B cell (primary cell): ENCODE measurements at places on chromosomes 2 and 18. TPM values are rescaled to one million over a fixed set of nuclear protein-coding genes. Genes with fewer than 3 reads are reported as not detected.

DNA sequence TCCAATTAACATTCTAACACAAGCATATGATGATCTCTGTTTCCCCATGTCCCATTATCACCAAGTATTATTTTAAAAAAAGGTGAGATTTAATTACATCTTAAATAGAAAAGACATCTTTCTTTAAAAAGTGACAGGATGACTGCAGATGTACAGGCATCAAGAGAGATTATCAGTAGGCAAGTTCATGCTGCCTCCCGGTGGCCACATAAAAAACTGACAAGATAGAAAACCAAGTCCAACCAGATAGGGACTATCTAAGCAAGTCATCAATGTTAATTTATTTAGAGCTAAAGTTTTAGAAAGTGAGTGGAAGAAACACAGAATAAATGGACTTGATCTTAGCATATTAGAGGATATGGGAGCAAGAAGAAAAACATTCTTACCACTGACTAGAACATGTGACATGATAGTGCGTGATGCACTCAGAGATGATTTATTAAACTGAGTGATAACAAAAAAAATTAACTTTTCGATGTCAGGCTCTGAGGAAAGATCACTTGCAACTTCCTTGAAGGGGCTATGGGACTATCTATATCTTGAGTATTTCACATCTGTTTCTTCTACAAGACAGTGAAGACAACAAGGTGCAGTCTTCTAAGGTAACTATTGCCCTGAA is 5.4 kb upstream of the TDRD15 start:
- H3K27me3 ChIP-seq, result no peaks in the 10 kb centered on the region
- H3K36me3 ChIP-seq, result no peaks in the 10 kb centered on the region
- peak; percentile 25 for DNase-seq
- no peak overlapping the region for H3K4me3 ChIP-seq
- no peaks in the 10 kb centered on the region for H3K4me1 ChIP-seq
- no peak overlapping the region for H3K27ac ChIP-seq

DNA sequence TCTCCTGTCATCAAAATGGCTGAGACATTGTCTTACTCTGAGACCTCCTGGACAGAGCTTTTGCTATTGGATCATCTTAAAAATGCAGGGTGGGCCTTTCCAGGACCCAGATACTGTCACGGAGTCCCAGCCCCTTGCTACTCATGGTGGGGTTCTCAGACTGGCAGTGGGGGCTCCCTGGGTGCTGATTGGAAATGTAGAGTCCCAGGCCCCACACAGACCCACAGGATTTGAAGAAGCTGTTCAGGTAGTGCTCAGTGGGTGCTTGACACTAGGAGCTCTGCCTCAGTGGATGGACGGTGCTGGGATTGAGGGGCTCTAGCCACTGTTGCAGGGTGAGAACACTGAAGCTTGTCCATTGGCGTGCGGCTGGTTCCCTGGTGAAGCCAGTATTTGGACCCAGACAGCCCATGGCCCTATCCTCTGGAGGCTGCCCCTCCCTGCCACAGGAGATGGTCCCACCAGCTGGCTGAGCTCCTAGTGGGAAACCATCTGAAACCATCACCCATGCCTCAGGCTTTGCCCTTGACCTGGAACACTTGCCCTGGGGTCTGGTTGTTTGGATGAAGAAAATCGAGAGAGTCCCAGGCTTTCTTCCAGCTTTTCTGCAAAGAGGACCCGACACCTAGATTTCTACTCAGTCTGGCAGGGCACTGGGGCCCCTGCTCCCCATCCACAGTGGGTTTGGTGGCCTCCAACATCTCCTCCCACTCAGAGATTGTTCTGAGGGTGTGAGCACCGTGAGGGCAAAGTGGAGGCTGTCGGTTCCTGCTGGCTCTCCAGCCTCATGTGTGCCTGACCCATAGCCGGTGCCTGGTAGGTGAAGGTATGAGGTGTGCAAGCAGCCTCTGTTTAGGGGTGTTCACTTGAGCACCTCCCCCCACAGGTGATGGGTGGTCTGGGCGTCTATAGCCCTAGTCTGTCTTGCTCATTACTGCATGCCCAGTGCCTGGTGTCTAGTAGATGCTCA is 30.1 kb downstream of the MROH2A start:
- no peaks in the 10 kb centered on the region for H3K4me1 ChIP-seq
- no peaks in the 10 kb centered on the region for H3K36me3 ChIP-seq
- no peak overlapping the region for H3K4me3 ChIP-seq

DNA sequence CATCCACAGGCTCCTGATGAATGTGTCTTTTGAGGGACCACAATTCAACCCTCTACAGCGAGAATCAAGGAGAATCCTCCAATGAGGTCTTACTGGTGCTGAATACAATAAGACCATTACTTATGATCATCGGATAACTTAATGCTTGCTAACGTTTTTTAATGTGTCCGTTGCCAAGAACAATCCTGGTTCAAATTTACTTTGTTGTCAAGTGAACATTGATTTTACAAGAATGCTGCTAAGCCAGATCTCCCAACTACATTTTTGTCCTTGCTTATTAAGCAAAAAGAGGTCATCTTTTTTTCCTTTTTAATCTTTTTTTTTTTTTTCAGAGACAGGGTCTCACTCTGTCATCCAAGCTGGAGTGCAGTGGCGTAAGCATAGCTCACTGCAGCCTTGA is 93.7 kb downstream of the THNSL2 start:
- no peak for DNase-seq
- H3K4me3 ChIP-seq, result no peak overlapping the region
- no peaks in the 10 kb centered on the region for H3K4me1 ChIP-seq
- H3K36me3 ChIP-seq, result no peaks in the 10 kb centered on the region

The LYG2 gene
- total RNA-seq, result not detected in 2 replicates

The TEKT4 gene
- not detected in 2 replicates for total RNA-seq
